ENCODE measurements at places on chromosomes 1 and 21.

DNA sequence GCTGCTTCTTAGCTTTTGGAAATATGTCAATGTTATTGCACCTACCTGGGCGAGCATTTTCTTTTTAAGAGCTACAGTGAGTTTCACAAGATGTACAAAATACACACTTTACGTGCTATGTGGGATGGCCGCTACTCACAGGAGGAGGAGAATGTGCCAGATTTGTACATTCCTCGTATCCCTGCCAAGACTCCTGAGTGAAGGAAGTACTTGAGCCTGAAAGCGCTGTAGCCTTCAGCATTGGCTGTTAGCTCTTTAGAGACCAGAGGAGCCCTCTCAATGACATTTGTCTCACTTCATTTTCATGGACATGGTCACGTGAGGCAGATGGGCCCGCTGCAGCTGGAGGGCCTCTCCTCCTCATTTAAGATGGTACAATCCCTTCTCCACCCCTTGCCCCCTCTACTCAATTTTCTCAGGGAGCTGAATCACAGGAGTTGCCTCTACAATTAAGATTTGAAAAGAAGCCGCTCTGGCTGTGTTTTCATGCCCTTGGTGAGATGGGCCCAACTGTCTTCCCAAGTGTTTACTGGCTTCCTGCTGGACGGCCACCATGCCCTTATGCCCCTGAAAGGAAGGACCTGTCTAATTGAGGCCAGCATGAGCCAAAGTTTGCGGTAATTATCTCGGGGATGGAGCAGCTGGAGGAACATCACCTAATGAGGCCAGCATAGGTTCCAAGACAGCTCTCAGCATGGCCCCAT lies 442.6 kb downstream of the PRDM2 start:
- peak; percentile 38 for DNase-seq

DNA sequence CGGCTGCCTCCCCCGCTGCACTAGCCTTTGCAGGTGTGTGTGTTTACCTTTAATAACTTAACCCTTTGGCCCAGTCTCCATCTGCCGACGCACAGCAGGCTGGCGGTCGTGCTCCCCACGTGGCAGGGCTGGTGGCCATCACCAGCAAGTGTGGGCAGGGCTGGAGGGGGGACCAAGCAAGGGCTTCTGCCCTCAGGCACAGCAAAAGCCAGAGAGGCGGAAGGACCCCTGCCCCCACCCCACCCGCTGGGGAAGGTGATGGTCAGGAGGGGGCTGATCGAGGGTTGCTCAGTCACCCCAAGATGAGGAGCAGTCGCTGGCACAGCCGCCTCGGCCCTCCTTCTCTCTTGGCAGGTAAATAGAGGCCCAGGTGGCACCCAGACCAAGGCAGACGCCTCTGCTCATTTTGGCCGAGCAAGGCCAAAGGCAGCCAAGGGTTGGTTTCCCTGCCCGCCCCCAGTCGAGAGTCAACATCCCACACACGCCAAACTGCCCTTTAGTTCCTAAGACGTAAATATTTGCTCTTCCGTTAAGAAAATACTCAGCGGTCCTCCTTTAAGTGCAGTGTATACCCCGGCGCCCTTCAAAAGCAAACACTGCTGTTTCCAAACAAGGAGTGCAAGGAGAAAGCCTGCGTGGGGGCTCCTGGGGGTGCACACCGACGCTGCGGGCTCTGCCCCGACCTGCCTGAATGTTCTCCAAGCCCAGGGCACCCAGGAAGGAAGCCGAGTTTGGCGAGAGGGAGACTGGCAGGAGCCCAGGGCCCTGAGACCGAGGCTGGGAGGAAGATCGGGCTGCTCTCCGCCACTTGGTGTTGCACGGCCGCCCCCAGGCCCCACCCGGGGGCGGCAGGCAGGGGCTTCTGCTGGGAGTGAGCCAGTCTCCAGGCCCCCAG lies 82.7 kb downstream of the SIK1 start:
- no peak for DNase-seq

- DNase-seq: no peak
These were observed 7.3 kb upstream of the PMVK start for GRCh38 chr1:154943649-154944400.

DNA sequence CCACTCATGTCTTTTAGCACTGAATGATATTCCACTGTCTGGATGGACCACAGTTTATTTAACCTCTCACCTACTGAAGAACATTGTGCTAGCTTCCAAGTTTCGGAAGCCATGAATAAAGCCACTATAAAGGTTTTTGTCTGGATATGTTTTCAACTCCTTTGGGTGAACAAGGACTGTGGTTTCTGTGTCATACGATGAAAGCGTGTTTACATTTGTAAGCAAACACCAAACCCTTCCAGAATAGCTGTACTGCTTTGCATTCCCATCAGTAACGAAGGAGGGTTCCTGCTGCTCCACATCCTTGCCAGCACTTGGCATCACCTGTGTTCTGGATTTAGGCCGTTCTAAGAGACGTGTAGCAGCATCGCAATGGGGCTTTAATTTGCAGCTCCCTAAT lies 10.7 kb upstream of the ARHGEF16 start:
- DNase-seq: no peak

- DNase-seq: no peak
These were observed 35.8 kb downstream of the C1orf21 start for GRCh38 chr1:184422490-184423233.

GRCh38 chr1:186781730-186782129 lies 47.0 kb upstream of the PLA2G4A start:
- DNase-seq: peak; percentile 80

DNA sequence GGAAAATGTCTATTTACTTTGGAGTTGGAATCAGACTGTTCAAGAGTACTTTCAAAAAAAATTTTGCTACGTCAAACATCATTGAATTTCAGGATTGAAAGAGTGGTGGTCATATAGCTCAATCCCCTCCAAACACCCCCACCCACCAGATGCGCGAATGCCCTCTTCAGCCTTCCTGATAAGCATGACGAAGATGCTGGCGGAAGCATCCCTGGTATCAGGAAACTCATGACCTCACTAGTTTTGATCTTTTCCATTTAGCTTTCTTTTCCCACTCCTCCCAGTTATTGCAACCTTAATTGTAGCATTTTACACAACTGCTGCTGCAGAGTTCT lies 104.4 kb downstream of the LEPR start:
- DNase-seq: no peak

DNA sequence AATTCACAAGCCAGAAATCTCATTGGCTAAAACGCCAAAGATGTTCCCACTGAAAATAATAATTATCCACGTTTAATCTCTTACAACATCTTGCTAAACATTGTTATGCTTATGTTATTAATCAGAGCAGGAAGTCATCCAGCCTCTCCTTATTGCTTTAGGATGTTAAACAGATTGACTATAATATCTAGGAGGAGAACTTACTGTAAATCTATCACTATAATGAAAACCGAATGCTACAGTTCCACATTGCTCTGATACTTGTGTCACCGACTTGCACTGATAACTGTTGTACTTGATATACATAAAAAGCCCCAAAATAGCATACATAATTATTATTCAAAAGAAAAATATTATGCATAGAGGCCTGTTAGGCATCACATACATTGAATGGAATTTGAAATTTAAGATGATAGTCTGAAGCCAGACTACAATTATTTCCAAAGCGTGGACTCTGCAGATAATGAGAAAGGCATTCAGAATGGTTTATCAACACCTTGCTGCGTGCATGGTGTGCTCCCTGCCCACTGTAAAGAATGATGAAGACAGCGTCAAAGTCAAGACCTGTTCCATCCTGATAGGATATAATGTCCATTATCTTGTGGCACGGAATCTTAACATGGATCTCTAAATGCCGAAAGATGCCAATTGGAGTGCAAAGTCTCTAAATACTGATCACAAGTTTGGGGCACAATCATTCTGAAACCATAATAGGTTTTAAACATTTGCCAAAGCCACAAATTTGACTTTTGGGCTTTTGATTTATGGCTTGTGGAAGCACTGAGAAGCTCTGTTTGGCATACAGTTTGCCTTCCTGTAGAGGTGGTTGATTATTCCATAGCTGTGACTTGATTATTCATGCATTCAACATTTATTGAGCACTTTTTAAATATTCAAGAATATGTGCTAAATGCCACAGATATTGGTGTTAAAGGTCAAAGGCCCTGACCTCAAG lies 71.3 kb downstream of the CRB1 start:
- no peak for DNase-seq

DNA sequence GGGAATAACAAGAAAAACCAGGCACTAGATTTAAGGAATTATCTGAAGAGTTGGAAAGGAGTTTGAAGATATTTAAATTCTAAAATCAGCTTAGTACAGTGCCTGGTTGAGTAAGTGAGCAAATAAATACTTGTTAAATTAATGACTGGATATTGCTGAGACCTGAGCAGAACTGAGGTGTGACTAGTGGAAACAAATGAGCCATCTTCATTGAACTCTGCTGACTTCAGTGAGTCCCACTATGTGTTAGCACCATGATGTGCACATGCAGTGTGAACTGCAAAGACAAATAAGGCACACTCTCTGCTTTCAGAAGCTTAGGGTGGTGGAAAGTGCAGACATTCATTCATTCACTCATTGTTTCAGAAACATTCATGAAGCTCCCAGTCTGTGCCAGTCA lies 48.7 kb downstream of the ELAPOR1 start:
- no peak for DNase-seq

GRCh38 chr21:26447932-26448475 lies 125.1 kb downstream of the CYYR1 start:
- no peak for DNase-seq

DNA sequence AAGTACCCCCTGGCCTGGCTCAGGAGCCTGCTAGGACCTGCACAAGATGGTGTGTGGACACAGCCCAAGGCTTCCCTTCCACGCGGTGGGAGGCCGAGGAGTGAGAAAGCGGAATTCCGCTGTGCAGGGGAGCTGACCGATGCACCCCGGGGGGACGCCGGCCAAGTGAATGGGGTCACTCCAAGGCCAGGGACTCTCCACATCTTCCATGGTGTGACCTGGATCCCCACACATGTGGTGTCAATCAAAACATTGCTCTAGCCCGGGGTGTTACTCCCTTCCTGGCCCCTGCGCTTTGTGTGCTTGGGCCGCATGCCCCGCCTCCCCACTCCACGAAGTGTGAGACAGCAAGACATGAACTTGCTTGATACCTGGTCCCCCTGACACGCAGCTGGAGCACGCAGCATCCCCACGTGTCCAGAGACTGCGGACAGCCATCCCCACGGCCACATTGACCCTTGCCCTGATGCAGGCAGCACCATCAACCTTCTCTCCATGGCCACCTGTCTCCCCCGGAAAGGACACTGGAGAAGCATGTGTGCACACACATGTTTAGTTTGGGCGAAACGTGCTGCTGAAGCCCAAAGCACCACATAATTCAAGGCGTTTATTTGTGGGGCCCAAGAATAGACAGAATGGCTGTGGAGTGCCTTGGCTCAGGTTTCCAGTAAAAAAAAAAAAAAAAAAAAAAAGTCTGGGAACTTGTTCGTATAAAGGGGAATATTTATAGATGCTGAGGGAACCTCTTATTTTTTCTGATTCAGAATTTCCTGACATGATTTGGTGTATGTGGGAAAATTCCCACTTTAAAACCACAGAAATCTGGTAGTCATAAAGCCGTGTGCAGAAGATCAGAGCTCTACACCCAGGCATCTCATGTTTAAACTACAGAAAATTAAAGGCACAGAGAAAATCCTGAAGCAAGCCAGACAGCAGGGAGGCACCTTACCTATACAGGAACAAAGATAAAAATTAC lies 171.7 kb downstream of the HUNK start:
- DNase-seq: no peak

DNA sequence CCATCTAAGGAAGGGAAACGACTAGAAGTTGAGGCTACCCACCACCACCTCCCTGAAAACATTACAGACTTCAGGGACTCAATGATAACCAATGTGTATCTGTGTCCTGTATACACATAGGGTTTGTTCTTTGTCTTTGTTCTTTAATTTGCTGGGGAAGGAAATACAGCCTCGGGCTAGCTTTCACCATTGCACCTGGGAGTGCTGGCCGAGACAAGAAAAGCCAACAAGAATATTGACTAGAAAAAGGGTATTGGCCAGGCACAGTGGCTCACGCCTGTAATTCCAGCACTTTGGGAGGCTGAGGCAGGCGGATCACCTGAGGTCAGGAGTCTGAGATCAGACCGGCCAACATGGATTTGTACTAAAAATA lies 50.4 kb downstream of the MDM4 start:
- DNase-seq: no peak

- no peak for DNase-seq
These were observed 3.8 kb downstream of the PRDM2 start for GRCh38 chr1:13703558-13704490.

- DNase-seq: no peak
These were observed 5.2 kb upstream of the GIPC2 start for GRCh38 chr1:78040484-78041089.

DNA sequence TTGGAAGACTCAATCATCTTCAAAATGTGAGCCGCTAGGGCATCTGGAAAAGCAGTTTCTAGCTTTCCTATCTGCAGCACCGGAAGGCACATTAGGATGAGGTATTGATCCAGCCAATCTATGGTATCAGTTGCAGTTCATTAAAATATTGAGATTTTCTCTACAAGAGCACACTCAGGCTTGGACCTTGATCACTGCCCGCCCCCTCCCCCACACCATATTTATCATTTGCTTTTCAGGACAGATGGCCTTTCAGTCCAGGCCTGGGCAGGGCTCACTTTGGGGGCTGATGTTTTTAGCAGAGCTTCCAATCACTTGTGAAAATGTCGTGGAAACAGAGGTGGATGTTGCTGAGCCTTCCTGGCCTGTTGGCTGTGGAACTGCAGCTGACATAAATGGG lies 17.5 kb downstream of the LHX4 start:
- no peak for DNase-seq

DNA sequence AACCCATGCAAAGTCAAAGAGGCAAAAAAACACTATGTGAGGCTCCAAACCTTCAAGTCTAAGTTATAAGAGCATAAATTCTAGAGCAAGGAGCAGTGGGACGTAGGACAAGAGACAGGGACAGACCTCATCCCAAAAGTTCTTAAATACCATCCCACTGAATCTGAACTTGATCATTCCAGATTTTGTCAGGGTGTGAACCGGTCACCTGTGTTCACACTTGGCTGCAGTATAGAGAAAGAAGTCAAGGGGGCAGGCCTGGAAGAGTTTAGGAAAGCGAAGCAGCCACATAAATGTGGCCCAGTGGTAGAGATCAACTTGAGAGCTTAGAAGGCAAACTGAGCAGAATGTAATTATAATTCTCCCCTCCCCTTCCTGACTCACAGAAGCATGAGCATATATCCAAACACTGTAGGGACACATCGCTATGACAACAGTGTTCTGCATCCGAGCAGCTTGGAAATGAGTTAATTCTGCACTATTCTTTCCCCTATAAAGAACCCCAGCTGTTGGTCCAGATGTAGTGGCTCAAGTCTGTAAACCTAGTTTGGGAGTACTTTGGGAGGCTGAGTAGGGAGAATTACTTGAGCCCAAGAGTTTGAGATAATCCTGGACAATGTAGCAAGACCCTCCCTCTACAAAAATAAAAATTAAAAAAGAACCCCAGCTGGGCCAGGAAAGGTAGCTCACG lies 2.7 kb downstream of the AKR7A2 start:
- no peak for DNase-seq

- no peak for DNase-seq
These were observed 14.7 kb upstream of the GPR37L1 start for GRCh38 chr1:202107801-202108731.

DNA sequence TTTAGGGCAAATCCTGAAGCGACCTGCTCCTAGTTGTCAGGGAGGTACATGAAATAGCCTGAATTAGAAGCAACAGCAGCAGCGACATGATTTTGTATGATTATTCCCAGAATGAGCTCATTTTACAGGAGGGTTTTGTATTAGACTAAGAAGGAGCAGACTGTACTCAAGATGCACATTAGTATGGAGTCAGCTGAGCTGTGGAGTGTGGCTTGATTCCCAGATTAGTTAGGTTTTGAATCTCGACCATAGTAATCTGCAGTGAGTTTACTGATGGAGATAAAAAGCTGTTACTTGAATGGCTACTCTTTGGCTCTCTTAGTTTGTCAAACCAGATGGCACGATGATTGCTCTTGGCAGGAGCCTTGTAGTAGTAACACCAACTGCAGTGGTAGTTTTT lies 143.1 kb downstream of the PHTF1 start:
- DNase-seq: peak; percentile 28
